ENCODE measurements at places on chromosomes 4 and X. TPM values are rescaled to one million over a fixed set of nuclear protein-coding genes. Genes with fewer than 3 reads are reported as not detected.

Gene RAB41
- not detected for total RNA-seq

Gene PYURF
- 106 TPM for total RNA-seq

- DNase-seq: no peak
These were observed 223.4 kb upstream of the RPL34 start for GRCh38 chr4:108396900-108397497.

GRCh38 chr4:52865300-52865699 lies 3.2 kb downstream of the RASL11B start:
- no peak for DNase-seq

DNA sequence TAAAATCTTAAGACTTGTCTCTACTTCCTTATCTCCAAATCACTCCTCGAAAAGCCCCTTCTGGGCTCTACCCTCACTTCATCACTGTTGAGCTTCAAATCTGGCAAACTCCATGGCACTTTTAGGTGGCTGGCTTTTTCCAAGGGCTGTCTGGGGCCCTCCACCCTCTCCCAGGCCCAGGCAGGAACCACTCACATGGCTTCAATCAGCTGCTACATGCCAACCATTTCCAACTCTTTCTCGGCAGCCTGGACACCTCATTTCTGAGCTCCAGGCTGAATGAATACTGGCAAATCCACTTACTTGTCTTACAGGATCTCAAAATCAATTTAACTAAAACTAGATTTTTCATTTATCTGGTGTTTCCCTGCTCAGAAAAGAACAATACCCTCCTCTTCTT lies 22.0 kb downstream of the USP46 start:
- no peak for DNase-seq

DNA sequence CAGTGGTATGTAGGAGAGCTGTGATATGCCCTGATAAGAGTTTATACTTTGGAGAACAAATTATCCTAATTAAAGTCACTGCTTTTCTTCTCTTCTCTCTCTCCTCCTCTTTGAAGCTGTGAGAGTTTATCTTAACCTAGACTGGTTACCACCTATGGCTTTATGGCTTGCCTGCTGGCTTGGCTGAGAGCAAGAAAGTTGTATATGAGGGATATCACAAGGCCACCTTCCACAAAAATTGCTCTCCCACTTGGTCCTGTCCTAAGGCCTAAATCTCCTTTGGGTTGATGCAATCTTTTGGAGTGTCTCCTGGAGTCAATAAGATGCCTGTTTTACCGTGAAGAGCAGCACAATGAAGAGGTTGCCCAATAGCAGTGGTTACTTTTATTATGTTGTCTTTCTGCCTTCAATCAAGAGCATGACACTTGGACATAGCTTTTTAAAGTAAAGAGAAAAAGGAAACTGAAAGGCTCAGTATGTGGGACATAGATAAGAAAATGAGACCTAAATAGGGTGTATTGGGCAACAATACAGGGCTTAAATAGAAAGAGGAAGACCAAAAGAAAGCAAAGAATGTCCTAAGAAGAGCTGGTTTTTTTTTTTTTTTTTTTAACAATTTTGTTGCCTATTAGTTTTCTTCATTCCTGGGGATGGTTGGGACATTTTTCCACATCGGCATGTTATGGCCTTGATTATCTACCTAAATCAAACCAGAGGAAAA lies 9.2 kb downstream of the GUCY1A1 start:
- no peak for DNase-seq

DNA sequence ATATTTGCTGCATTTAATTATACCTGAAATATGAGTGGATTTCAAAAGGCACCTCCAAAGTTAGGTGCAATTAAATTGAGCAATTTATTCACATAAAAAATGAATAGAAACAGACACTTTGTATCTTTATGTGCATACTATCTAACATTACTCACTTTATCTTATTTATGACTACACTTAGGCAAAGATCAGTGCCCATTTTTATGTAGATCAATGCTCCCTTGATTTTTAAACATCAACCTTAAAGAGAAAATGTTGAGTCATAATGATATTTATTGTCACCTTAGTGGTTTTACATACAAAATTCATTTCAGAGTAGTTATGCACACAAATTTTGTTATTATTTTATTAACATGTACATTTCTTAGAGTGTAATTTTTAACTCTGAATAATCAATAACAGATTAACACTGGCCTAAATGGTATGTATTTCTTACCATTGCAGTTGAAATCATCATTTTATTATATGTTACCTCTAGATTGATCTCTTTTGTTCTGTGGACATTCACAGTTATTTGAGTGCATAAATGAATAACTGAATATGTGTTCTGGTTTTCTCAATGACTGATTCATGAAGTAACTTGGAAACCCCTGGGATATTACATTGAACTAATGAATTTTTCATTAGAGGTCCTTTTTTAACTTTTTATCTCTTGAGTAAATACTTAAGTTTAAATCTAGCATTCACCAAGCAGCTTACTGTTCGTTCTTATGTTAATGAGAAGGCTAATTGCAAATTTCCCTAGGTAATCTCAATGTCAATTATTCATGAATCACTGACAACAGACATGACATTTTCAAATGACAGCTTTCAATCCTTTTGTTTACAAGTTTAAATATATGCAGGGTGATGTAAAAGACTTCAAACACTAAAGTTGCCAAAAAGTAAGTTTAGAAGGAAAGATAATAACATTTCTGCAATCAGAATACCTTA lies 1182.0 kb upstream of the PABPC4L start:
- no peak for DNase-seq

DNA sequence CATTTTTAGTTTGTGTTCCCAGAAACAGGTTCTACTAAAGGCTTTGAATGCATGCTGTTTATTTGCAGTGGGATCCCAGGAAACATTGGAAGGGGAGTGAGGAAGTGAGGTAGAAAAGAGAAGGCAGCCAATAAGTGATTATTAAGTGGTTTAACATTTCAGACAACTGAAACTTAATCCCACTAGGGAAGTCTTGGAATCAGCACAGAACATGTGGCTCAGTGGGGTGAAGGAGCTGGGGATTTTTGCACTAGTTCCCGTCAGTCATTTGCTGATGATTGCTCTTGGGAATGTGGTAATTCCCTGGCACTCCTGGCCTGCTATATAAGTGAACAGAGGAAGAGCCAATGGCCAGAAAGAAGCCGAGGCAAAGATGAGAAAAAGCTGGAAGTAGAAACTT lies 1053.0 kb upstream of the IGFBP7 start:
- DNase-seq: no peak

Gene GABRG1
- total RNA-seq: 5.1 TPM

DNA sequence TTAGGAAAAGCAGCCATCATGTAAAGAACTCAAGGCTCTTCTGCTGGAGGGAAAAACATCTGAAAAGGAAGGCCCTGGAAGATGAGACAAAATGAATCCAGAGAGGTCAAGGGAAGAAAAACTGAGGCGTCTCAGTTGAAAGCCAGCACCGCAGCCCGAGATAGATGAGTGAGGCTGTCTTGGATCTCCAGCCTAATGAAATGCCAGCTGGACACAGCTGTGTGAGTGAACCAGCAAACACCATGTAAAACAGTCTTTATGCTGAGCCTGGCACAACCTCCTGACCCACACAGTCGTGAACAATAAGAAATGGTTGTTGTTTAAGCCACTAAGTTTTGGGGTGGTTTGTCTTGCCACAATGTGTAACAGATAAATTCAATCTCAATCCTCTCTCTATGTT lies 48.6 kb upstream of the RASL11B start:
- no peak for DNase-seq

DNA sequence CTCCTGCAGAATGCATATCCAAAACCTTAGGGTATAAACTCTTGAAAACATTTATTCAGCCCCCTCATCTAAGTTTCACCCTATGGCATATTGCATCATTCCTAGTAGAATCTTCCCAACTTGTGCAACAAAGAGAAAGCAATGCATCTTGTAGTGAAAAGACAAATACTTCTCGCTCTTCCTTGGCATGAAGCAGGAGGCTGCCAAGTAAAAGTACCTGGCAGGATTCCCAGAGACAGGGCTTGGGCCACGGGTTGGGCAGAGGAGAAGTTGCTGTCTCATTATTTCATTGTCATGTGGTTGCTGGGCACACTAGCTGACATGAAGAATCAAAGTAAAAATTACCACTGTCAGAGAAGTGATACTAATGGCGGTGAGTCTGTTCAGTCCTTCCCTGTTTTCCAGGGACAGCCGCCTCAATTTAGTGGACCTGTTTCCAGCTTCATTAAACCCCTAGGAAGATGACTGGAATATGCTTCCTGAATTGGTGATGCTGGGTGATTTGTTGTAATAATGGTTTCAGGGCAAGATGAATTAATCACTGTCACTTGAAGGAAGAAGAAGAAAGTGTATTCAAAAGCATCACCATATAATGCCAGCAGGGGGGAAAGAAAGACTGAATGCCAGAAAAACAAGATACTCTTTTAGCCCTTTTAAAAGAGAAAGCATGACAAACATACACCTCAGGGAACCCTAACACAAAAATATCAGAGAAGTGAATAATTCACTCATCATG lies 380.5 kb upstream of the IGFBP7 start:
- no peak for DNase-seq

GRCh38 chr4:1330761-1331590 lies 16.0 kb upstream of the UVSSA start:
- no peak for DNase-seq

DNA sequence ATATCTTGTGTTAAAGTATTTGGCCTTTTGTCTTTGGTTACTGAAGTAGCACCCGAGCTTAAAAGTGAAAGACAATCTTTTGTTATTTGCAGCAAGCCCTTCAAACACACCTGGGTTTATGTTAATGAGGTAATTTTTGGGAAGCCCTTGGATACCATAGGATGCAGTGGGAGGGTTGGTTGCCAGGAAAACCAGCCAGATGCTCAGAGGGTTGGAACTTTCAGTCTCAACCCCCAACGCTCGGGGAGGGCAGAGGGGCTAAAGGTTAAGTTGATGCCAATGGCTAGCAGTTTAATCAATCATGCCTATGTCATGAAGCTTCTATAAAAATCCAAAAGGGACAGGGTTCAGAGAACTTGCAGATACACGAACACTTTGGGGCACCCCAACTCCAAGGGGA lies 17.2 kb upstream of the GPR173 start:
- DNase-seq: no peak

- DNase-seq: no peak
These were observed 92.4 kb downstream of the HPRT1 start for GRCh38 chrX:134552351-134552750.

DNA sequence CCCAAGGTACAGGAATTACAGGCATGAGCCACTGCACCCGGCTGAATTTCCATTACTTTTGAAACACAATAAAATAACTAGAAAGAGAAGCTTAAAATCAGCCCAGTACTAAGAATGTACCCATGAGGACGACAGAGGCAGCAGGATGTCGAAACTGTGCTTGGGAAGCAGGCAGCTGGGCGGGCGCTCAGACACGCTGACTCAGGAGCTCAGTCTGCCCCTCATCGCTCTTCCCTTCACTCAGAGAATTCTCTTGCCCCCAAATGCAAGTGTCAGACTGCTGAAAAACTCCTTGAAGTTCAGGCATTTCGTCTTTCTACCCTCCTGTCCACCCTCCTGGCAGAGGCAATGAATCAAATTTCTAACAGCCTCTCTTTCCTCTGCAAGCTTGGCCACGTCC lies 41.0 kb upstream of the CDKN2AIP start:
- DNase-seq: no peak

Gene DRP2
- total RNA-seq: 4.2 TPM

- no peak for DNase-seq
These were observed 23.9 kb downstream of the ACSL4 start for GRCh38 chrX:109709129-109709631.

- DNase-seq: no peak
These were observed 146.2 kb upstream of the TLL1 start for GRCh38 chr4:165726831-165727230.

Gene GABRQ
- total RNA-seq: 6.4 TPM

DNA sequence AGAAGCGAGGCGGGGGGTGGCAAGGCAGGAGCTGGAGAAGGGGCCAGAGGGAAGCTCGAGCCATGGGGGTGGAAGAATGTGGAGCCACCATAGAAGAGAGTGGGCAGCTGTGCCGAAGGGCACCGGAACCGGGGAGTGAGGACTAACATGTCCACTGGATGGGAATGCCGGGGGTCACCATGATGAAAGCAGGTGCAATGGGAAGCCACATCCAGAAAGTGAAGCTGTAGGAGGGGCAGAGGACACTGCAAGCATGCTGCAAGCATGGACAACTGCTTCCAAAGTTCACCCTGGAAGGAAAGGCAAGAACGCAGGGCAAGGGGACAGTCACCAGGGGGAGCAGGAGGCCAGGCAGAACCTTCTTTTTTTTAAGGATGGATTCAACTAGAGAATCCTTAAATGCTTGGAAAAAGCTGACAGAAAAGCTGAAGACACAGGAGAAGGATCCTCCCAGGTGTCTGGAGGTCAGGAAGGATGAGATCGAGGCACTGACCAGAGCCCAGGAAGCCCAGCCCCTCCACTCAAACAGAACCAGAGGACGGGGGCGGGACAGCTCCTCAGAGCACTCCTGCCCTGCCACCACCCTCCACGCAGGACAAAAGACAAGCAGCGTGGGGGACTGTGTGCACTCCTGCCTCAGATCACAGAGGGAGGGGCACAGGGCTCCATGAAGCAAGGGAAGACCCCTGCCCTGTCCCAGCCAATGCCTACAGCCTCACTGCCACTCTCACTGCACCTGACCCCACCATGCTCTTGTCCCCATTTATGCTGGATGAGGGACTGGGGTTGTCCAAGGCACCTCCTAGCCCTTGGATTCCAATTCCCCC lies 169.2 kb downstream of the AFAP1 start:
- no peak for DNase-seq

Measured in spinal cord (tissue), 10 donors.